ENCODE measurements at places on chromosomes 3 and 15. TPM values are rescaled to one million over a fixed set of nuclear protein-coding genes. Genes with fewer than 3 reads are reported as not detected.

SV2B gene
- 0.96 TPM for total RNA-seq

LRRC34 gene
- total RNA-seq: not detected

ARGFX gene
- total RNA-seq: not detected

WDR93 gene
- total RNA-seq: 0.47 TPM

GRCh38 chr3:155548195-155548594 lies 196.7 kb downstream of the PLCH1 start:
- H3K4me3 ChIP-seq: no peak overlapping the region
- H3K36me3 ChIP-seq: no peaks in the 10 kb centered on the region
- DNase-seq: peak; percentile 22
- no peaks in the 10 kb centered on the region for H3K4me1 ChIP-seq

DNA sequence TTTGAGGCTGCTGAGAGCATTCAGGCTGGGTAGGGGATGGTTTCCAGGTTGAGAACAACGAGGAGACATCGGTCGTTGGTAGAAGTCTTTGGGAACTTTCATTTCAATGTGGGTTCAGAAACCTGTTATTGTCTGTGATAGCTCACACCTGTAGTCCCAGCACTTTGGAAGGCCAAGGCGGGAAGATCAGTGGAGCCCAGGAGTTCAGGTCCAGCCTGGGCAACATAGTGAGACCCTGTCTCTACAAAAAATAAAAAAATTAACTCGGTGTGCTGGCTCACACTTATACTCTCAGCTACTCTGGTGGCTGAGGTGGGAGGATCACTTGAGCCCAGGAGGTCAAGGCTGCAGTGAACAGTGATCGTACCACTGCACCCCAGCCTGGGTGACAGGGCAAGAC lies 988 bp upstream of the RNF168 start:
- H3K27me3 ChIP-seq: no peaks in the 10 kb centered on the region
- H3K4me1 ChIP-seq: peaks cover 7% of the 10 kb centered on the region
- no peak for DNase-seq
- H3K4me3 ChIP-seq: peak overlapping the region; percentile 99
- H3K27ac ChIP-seq: no peak overlapping the region

DNA sequence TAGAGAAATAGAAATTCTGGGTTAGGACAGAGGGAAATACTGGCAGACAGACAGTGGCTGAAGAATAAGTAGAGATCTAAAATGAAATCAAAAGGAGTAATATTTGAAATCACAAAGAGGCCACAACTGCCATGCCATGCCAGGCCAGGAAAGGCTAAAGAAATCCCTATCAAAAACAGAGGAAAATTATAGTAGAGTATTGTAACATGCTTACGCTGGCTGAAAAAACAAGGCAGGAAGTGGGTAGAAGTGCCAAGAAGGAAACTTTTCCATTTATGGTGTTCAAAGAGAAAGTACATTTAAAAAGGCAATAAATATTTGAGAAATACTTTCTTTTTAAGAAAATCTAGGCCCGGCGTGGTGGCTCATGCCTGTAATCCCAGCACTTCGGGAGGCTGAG lies 415.7 kb downstream of the PLCL2 start:
- DNase-seq: no peak
- no peaks in the 10 kb centered on the region for H3K27me3 ChIP-seq
- no peaks in the 10 kb centered on the region for H3K36me3 ChIP-seq
- no peak overlapping the region for H3K27ac ChIP-seq
- no peaks in the 10 kb centered on the region for H3K4me1 ChIP-seq

DNA sequence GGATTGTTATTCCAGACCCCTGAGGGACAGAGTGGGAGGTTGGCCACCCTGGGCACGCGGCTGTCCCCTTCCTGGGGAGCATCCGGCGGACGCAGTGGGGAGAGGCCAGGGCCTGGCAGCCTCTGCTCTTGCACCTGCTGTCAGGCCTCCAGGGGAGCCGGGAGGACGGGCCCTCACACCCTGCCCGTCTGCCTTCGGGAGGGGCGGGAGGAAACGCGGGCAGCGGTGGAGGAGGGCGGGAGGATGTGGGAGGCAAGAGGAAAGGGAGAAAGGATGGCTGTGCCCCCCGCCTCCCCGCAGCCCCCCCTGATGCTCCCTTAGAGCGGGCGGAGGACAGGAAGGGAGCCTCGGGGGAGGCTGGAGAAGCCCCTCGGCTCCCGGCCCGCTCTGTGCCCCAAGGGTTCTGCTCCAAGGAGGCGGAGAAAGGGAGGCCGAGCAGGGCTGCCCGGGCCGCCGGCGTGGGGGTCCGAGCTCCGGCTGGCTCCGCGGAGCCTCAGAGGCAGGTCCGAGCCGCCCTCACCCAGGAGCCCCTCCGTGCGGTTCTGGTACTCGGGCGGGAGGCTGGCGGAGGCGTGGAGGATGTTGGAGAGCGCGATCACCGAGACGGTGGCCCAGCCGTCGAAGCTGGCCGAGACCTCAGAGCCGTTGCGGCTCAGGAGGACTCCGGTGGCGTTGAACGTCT lies 40.9 kb downstream of the MUC20 start:
- H3K4me3 ChIP-seq: no peak overlapping the region
- H3K27me3 ChIP-seq: peaks cover 48% of the 10 kb centered on the region
- DNase-seq: no peak
- H3K36me3 ChIP-seq: no peaks in the 10 kb centered on the region
- peaks cover 12% of the 10 kb centered on the region for H3K4me1 ChIP-seq

DNA sequence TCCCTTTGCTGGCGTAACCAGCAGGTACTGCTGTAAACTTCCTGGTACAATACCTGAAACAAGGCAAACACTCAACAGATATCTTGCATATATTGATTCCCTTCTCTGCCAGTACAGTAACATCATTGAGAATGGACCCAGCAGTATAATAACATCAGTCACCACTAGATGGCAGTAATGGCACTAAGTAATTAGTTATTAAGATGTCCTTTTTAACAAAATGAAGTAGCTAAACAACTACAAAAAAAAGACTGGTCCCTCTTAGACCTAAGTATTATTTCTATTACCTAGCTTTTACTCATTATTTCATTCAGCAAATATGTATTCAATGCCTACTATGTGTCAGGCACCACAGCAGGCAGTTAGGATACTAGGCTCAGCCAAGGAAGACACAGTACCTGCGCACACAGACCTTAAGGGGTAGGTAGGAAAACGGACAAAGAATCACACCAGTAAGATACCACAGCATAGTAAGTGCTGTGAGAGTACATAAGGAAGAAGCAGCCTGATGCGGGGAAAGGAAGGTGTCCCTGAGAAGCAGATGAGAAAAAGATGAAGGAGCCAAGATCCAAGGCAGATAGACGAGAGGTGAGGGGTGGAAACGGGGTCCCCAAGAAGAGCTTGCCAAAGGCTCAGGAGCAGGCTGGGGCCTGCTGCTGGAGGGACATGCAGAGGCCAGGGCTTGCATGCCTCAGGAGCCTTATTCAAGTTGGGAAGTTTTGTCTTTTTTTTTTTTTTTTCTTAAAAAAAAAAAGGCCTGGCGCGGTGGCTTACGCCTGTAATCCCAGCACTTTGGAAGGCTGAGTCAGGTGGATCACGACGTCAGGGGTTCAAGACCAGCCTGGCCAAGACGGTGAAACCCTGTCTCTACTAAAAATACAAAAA lies 102.7 kb upstream of the CHD2 start:
- peak overlapping the region; percentile 84 for H3K27ac ChIP-seq
- H3K36me3 ChIP-seq: no peaks in the 10 kb centered on the region
- no peak overlapping the region for H3K4me3 ChIP-seq
- no peaks in the 10 kb centered on the region for H3K27me3 ChIP-seq
- DNase-seq: peak; percentile 76

DNA sequence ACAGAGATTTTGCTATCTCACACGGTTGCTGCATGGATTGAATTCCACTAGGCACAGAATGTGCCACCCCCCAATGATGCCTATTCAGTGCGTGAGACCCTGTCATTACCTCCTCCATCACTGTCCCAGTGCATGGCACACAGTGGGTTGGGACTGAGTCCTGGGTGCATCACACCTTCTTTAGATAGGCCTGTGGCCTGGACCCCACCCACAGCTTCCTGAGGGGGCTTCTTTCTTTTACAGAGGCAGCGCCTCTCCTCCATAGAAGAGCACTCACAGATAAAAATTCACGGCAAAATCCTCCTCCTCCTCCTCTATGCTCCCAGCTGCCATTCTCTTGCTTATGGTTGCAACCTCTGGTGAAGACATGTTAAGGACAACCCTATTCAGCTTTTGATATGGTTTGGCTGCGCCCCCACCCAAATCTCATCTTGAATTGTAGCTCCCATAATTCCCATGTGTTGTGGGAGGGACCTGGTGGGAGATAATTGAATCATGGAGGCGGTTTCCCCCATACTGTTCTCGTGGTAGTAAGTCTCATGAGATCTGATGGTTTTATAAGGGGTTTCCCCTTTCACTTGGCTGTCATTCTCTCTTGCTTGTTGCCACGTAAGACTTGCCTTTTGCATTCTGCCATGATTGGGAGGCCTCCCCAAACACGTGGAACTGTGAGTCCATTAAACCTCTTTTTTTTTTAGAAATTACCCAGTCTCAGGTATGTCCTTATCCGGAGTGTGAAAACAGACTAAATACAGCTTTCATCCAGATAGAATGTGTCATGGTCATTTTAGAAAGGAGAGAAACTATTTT lies 147.6 kb downstream of the KLF13 start:
- H3K27me3 ChIP-seq: no peaks in the 10 kb centered on the region
- H3K27ac ChIP-seq: no peak overlapping the region
- H3K36me3 ChIP-seq: peaks cover 4% of the 10 kb centered on the region
- no peak overlapping the region for H3K4me3 ChIP-seq
- DNase-seq: no peak

DNA sequence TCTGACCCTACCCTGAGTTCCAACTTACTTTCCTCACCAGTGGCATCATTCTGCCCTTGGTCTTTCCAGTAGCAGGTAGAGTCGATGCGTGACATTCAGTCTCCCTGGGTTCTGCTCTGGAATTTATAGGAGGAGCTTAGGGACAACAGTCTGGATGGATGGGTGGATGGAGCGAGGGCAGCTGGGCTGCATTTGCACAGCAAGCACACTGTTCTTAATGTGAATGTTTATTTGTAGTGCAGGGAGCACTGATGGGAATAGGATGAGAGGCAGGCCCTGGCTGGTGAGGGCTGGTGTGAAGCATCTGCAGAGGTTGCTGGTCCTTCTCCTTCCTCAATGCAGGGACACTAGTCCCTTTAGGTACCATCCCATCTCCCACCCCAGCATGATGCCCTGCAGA lies 176.2 kb downstream of the EPHB1 start:
- H3K27me3 ChIP-seq: no peaks in the 10 kb centered on the region
- H3K36me3 ChIP-seq: peaks cover 6% of the 10 kb centered on the region
- H3K27ac ChIP-seq: no peak overlapping the region
- no peak overlapping the region for H3K4me3 ChIP-seq

DNA sequence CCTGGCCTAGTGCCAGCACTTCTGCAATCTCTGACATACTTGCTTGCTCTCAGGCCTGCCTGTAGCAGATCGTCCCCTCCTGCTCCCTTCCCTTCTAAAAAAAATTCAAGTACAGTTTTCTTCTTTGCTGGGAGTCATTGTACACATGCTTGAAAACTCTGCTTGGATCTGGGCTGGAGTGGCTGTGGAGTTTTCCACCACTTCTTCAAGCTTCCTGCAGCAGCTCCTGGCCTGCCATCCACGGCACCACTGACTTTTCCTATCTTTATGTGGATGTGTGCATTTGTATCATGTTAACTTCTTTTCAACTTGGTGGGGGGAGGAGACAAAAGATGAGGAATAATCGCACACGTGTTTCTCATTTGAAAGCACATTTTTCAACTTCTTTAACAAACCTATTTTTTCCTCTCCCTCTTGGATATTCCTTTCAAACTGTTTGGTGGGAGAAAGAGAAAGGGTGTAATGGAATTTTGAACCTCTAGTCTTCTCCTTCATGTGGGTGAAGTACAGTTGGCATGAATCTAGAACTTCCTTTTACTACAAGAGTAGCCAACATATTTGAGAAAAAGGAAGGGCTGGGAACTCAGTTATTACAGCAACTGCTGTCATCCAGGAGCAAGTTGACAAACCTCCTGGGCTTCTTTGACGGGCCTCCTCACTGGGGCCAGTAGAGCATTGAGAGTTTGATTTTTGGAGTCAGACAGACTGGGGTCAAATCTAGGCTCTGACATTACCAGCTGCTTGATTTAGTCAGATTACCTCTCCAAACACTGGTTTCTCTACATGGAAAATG lies 61.2 kb upstream of the LRTM1 start:
- DNase-seq: peak; percentile 54
- H3K4me1 ChIP-seq: peaks cover 21% of the 10 kb centered on the region
- no peaks in the 10 kb centered on the region for H3K27me3 ChIP-seq
- peaks cover 10% of the 10 kb centered on the region for H3K36me3 ChIP-seq
- H3K27ac ChIP-seq: no peak overlapping the region

GRCh38 chr3:78900880-78901279 lies 866.9 kb downstream of the ROBO1 start:
- peaks cover 5% of the 10 kb centered on the region for H3K4me1 ChIP-seq
- no peaks in the 10 kb centered on the region for H3K36me3 ChIP-seq
- no peak for DNase-seq
- no peaks in the 10 kb centered on the region for H3K27me3 ChIP-seq
- H3K27ac ChIP-seq: no peak overlapping the region

DNA sequence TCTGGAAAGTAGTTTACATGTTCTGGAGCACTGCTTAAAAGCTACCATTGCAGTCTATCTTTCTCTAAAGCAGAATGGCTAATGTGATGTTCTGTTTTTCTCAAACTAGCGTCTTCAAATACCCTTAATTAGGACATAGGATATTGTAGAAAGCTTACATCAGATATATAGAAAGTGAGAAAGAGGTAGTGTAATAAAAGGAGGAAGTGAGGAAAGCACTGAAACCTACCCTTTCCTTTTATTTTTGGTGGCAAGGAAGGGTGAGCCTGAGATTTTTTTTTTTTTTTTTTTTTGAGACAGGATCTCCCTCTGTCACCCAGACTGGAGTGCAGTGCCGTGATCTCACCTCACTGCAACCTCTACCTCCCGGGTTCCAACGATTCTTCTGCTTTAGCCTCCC lies 9.4 kb downstream of the SENP2 start:
- peaks cover 64% of the 10 kb centered on the region for H3K36me3 ChIP-seq
- no peaks in the 10 kb centered on the region for H3K4me1 ChIP-seq
- H3K27ac ChIP-seq: no peak overlapping the region
- H3K27me3 ChIP-seq: no peaks in the 10 kb centered on the region
- H3K4me3 ChIP-seq: no peak overlapping the region

DNA sequence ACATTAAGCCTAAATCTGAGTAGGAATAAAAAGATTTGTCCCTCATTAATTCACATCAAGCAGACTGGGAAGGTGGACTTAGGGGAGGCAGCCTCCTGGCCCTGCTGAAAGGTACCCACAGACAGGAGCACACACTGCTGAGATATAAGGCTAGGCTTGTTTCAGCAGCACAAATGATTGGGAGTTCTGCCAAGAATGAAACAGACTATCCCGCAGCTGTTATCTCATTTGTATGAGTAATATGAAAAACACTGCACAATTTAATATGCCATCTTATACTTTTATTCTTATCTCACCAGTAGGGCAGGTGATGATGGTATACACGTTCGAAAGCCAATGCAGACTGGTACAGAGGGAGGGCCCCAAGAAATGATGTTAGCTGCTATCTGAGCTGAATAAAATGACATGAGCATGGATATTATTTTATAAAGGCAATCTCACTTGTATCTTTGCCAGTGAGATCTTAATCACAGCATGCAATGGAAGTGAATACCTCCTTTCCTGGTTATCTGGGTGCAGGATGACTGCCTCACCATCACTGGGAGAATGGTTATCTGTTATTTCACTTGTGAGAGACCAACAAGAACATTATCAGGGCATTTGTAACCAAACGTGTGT lies 258.7 kb upstream of the PPP2R3A start:
- no peak overlapping the region for H3K27ac ChIP-seq
- H3K4me1 ChIP-seq: no peaks in the 10 kb centered on the region
- H3K36me3 ChIP-seq: no peaks in the 10 kb centered on the region
- peak; percentile 13 for DNase-seq
- no peaks in the 10 kb centered on the region for H3K27me3 ChIP-seq

Data from MCF 10A (cell line).